ENCODE measurements at places on chromosomes 3 and 15.
A peak's percentile ranks its signal among the peaks of the same experiment; 100 is the strongest.

- DNase-seq, result no peak
These were observed 77.3 kb downstream of the NFKBIZ start for GRCh38 chr3:101926594-101927105.

DNA sequence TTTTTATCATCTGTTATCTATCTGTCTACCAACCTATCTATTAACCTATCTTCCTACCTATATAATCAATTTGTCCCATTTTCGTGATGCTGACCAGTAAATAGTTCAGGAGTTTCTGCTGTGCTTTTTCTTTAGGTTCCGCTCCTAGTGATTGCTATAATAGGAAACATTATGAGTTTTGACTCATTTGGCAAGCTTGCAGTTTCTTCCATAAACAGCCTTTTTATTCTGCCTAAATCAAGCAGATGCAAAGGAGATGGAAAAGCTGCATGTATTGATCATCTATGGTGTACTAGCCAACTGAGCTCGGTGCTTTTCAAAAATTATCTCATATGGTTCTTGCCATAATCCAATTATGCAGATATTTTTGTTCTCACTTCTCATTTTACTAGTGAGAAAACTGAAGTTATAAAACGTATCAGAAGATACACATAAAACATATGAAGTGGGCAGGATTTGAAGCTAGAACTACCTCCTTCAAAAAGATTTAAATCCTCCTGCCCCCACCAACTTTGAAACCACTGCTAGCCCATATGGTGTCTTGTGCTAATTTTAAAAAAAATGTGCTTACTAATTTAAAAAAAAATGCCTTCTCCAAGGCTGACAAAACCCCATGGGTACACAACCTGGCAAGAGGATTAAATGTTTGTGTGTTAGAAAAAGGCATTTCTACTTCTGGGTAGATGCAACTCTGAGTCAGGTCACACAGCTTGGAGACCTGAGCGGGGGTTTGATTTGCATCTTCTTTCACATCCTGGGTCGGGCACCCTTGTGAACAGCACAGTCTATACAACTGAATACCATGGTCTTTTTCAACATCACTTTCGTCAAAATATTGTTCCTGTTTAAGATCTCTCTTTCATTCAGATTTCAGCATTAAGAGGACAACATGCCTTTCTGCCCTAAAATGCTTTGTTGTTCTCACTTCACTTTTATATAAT lies 267.0 kb downstream of the CHL1 start:
- no peak for DNase-seq

DNA sequence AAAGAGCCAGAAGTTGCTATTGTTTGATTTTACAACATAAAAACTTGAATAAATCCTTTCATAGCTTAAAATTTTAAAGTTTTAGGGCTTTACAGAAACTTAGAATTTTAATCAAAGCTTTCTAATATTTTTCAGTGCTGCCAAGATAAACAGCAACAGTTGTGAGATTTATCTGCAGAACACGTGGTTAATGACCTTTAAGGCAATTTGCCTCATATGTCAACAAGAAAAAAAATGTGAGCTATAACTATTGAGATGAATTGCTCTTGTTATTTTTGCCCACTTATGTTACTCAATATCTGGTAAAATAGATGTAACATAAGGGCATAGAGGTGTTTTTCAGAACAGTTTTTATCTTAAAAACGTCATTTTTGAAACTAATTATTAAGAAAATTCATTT lies 96.7 kb upstream of the NECTIN3 start:
- no peak for DNase-seq

DNA sequence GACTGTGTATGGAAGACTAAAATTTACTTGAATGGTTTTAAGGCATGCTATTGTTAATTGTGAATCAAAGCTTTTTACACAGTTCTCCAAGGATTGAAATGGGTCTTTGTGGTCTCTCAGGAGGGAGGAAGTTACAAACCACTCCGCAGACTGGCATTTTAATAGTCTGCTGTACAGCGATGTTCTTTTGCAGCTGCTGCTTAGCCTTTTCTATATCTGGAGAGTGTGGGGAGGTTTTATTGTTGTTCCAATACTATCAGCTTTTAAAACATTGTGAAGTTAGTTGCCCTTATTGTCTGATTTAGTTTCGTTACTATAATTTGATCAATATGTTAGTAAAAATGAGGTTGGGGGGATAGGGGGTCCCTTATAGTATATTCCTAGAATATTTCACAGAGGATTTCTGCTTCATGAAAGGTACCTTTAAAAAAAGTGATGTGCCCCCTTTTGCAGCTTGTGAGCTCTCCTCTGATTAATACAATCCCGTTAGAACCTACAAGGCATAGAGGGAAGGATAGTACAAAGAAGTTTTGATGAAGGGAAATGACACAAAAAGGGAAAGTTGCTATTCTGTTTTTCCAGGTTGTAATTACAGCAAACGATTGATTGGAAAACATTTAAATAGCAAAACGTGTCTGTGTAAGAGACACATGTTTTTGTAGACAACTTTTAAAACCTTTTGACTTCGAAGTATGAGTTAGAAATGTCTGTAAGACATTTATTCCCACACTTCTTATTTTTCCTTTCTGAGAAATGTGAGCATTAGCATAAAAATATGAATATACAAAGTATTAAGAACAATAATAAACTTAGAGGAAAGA lies 158.3 kb upstream of the CGNL1 start:
- no peak for DNase-seq

DNA sequence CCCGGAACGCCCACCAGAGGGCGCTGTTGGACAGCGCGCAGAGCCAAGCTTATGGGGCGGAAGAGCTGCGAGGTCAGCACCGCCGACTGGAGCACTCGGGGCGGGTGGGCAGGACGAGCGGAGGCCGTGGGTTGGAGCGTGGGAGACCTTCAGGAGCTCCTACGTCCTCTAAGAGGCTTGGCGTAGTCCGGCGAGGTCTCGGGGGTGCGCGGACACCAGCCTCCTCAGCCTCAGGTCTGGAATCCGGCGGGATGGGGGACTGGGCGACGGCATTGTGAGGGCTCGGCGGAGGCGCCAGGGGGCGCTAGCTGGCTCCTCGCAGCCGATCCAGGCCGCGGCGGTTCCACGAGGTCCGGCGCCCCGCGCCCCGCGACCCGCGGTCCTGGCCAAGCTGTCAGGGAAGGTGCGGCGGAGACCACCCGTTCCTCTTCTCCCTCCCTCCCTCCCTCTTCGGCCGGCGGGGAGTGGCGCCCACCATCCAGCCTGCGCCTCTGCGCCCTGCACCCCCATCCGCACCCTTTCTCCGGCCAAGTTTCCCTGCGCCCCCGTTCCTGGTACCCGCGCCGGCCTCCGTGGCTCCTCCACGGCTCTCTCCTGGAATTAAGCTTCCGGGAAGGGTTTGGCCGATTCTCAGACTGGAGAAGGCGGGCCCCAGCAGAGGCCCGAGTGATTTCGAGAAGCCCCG lies 24.3 kb upstream of the POLG start:
- DNase-seq, result peak; percentile 95

GRCh38 chr3:45568848-45569762 lies 25.4 kb upstream of the LIMD1 start:
- no peak for DNase-seq

DNA sequence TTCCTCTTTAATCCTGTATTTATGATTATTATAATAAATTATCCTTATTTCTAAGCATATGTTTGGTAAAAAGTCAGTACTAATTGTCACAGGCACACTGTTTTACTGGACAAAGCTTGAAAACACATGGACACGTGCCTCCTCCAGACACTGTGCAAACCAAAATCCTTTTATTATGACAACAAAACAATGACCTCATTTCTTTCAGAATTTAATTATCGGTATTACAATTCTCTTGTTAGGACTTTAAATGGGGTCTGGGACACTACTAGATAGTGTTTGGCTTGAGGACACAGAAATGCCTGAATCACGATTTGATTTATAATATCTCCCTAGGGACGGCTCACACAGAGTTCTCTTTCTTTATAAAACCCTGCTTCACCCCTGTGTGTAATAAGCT lies 107.3 kb upstream of the IGSF10 start:
- DNase-seq, result no peak

GRCh38 chr3:138222942-138223287 lies 35.8 kb downstream of the ARMC8 start:
- DNase-seq, result no peak

DNA sequence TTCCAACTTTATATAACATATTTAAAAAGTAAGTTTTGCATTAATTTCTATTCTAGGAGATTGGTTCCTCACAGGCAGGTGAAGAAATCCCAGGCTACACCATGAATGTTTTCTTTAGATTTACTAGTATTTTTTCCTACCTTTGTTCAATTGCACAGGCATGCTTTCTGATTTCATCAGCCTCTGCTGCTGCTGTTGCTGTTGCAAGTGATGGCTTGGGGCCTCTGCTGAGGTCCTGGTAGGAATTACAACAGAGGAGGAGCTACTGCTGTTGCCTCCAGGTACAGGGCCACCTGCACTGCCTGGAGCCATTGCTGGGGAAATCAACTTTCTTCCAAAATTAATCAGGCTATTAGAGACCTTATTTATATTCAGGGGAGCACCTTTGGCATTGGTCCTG lies 353.3 kb downstream of the PLCL2 start:
- DNase-seq, result no peak

GRCh38 chr15:70281811-70282307 lies 184.1 kb upstream of the TLE3 start:
- DNase-seq, result no peak

DNA sequence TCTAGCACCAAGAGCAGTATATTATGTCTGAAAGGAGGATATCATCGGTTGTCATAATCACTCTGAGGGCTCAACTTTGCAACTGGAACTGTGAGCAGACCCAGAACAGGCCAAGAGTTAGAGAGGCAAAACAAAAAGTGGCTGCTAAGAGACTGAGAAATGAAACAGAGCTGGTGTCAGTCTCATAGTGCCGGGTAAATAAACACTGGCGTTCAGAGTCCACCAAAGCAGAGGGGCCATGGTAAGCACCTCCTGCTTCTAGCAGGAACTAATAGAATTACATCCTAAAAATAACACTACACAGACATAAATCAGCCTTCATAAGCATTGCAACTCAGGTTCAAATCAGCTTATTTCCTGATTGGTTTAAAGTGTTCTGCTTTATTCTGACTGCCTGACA lies 10.3 kb upstream of the IL12A start:
- DNase-seq, result no peak

- no peak for DNase-seq
These were observed 123.0 kb upstream of the AGBL1 start for GRCh38 chr15:85956532-85957275.

GRCh38 chr3:64344721-64345207 lies 119.5 kb upstream of the PRICKLE2 start:
- no peak for DNase-seq

DNA sequence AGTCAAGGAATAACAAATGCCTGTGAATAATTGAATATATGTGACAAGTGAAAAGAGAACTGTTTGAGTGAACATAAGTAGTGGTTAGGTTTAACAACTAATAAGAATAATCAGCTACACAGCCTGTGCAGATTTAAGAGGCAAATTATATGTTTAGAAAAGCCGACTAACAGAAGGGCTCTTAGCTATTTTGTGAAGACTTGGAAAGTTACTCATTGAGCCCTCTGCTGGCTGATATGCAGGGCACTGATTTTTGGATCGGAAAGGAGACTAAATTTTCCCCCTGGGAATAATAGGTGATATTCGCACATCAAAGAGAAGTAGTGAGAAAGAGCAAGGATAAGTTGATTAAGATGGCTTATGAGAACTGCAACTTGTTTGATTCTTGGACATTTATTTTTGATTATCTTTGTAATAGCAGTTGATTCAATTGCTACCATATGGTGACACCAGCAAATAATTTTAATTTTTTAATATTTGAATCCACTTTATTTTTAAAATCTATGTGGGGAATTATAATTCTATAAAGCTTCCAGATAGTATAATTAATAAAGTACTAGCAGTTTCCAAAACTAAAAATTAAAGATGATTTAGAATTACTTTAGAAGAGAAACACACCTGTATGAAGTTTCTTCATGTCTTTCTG lies 156.2 kb downstream of the NLGN1 start:
- DNase-seq, result no peak

DNA sequence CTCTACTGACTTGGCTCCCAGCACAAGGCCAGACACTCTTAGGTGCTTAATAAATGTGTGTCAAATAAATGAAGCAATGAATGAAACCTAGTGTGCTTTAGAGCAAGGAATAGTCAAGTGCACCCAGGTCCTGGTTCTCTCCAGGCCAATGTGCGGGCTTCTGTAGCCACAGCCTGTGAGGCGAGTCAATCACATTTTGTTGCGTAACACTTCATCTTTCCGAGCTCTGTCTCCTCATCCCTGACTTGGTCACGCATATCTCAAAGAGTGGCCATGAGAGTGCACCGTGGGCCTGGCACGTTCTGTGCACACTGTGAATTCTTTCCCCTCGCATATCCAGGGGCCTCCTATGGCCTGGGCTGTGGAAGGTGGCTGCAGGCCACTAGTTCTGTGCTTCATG lies 11.4 kb upstream of the SH3GL3 start:
- no peak for DNase-seq

DNA sequence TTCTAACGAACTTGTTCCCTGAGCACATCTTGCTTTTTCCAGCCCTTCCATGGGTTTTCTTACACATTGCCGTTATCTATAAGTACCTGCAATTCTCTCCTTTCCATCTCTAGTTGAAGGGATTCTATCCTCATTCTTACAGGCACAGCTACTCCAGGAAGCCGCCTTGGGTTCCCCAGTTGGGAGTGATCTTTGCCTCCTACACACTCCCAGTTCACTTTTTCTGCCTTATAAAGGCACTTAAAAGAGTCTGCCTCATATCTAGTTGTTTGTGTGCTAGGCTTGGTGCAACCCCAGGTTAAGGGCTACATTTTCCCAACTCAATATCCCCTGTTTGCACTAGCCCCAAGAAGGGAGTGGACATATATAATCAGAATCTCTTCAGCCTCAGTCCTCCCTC lies 44.0 kb upstream of the IREB2 start:
- DNase-seq, result no peak

- no peak for DNase-seq
These were observed 81.9 kb downstream of the CCK start for GRCh38 chr3:42183991-42184632.

DNA sequence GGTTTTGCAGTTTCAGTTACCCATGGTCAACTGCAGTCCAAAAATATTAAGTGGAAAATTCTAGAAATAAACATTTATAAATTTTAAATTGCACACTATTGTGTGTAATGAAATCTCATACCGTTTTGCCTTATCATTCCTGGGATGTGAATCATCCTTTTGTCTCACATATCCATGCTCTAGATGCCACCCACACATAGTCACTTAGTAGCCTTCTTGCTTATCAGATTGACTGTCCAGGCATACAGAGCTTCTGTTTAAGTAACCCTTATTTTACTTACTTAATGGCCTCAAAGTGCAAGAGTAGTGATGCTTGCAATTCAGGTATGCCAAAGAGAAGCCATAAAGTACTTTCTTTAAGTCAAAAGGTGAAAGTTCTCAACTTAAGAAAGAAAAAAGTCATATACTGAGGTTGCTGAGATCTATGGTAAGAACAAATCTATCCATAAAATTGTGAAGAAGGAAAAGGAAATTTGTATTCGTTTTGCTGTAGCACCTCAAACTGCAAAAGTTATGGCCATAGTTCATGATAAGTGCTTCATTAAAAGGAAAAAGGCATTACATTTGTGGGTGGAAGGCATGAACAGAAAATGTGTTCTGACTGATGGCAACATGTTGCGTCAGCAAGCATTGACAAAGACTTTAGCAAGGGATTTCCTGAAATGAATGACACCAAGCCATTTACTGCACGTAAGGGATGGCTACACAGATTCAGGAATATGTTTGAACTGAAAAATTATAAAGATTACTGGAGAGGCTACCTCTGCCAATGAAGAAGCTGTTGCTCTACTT lies 43.8 kb downstream of the SPATA16 start:
- no peak for DNase-seq

- DNase-seq, result no peak
These were observed 27.6 kb downstream of the TKT start for GRCh38 chr3:53227993-53228885.

GRCh38 chr15:65949491-65949890 lies 80.2 kb downstream of the RAB11A start:
- no peak for DNase-seq

- DNase-seq, result no peak
These were observed 27.7 kb downstream of the ALDH1A2 start for GRCh38 chr15:58037723-58038301.

Data from activated CD8-positive, alpha-beta memory T cell treated with anti-CD3 and anti-CD28 coated beads for 24 hours (primary cell).